MV-4-11 (cell line): ENCODE measurements at places on chromosomes 2 and 18.
A peak's percentile ranks its signal among the peaks of the same experiment; 100 is the strongest.

DNA sequence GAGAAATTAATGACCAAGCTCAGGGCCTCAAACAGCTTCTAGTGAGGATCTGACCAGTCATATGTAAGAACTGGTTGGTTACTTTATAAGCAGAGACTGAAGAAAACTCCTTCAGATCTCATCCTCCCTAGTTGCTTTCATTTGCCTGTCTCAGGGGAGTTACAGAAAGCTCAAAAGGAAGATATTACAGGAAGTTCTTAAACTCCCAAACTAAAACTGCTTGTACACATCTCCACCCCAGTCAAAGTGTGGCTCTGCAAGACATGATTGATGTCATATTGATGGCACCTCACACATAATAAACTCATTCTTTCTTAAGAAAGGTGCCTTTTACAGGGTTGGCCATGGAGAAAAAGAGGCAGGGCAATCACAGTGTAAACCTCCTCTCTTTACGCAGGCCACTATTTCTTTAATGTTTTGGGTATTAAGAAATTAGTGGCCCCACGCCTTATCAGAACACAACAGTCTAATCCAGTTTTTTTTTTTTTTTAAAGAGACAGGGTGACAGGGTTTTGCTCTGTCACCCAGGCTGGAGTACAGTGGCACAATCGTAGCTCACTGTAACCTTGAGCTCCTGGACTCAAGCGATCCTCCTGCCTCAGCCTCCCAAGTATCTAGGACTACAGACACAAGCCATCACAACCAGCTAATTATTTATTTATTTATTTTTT lies 62.6 kb upstream of the STK17B start:
- peak; percentile 27 for DNase-seq

DNA sequence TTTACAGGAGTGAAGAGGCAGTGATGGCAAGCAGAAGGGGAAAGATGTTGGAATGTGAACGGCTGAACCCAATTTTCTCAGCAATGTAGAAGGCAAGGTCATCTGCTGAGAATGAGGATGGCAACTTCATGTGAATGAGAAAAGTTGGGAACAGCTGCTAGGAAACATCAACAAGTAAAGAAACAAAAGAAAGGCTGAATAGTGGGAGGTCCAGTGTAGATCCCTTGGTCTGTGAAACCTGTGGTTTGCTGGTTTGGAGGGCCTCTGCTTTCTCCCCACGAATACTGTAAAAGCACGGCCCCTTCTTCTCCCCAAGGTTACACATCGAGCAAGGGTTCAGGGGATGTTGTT lies 27.4 kb downstream of the MARCHF4 start:
- no peak for DNase-seq

GRCh38 chr2:224378701-224379097 lies 23.2 kb downstream of the FAM124B start:
- no peak for DNase-seq

DNA sequence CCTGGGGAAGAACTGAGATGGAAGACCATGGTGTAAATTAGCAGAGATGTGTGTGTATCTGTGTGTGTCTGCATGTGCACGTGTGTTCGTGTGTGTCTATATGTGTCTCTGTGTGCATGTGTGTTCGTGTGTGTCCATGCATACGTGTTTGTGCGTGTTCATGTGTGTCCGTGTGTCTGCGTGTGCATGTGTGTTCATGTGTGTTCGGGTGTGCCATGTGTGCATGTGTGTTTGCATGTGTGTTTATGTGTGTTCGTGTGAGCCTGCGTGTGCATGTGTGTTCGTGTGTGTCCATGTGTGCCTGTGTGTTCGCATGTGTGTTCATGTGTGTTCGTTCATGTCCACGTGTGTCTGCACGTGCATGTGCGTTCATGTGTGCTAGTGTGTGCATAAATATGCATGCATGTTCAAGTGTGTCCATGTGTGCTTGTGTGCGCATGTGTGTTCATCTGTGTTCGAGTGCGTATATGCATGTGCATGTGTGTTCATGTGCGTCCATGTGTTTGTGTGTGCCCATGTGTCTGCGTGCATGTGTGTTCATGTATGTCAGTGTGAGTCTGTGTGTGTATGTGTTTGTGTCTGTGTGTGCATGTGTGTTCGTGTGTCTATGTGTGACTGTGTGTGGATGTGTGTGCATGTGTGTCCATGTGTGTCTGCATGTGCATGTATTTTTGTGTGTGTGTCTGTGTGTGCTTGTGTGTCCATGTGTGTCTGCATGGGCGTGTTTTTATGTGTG lies 3.1 kb downstream of the NEU2 start:
- no peak for DNase-seq

DNA sequence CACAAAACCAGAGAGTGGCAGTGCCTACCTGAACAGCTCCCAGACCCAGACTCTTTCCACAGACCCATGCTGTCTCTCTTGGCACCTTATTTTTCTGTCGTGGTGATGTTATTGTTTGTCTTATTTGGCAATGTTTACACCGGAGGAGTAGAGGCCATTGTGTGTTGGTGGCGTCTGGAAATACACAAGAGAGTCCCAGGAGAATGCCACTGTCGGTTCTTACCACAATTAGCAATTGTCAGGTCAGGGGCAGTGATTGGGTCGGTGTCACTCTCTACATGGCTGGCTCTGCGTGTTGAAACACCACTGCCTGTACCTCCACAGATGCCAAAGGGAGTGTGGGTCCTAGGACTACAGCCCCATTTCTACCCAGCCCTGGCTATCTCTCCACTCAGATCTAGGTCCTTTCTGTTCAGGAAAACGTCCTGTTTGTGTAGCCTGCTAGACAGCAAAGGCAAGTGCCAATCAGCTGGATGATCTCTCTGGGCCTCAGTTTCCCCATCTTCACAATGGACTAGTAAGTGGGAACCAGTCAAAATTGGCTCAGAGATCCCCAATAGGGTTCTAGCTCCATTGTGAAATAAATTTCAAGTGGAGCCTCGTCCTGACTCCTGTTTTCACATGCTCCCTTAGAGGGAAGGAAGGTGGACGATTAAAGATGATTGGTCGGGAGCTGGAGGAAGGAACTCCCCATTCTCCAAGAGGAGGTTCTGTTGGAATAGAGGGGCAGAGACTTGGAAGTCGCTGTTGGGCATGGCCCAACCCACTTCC lies 17.0 kb downstream of the EPAS1 start:
- no peak for DNase-seq

- no peak for DNase-seq
These were observed 338.9 kb downstream of the ZEB2 start for GRCh38 chr2:144181001-144181400.
